Sciatic nerve (tissue), 2 donors: ENCODE measurements at places on chromosomes 6 and 20.

DNA sequence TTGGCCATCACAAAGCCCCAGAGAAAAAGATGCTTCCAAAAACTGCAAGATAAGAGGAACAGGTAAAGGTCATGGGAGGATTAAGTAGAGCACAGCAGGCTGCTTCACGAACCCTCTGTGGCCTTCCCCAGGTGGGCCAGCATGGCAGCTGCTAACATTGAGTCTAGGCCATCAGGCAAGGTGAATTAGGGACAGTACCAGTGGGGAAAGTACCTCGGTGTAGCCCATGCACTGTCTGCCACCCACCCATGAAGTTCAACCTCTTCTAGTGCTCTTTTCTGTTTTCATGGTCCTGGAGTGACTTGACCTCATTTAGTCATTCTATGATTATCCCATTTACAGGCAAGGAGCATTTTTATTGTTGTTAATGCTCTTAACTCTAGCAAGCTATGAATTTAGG lies 108.6 kb upstream of the DUSP22 start:
- DNase-seq: no peak

DNA sequence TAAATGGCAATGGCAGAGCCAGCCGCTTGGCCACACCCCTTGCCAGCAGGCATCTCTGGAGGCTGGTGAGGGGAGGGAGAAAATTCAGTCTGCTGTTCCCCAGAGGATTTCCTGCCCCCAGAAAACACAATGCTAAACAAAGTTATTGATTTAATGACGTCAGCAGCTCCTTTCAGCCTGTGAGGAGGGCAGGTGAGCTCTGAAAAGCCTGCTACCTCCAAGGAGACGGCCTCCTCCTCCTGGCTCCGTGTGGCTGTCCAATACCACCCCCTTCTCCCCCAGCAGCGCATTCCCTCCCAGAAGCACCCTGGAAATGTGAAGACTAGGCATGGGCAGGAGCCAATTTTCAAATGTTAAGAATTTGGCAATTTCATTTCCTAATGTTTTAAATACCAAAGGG lies 393.1 kb downstream of the ZFAND3 start:
- DNase-seq: peak; percentile 66

- DNase-seq: no peak
Observed at GRCh38 chr6:26199773-26200764, 112.8 kb downstream of the HFE start.

GRCh38 chr20:50409495-50409894 lies 100.7 kb upstream of the PTPN1 start:
- DNase-seq: no peak

- no peak for DNase-seq
Observed at GRCh38 chr20:49859807-49860206, 47.2 kb downstream of the SLC9A8 start.

GRCh38 chr6:99014061-99014460 lies 66.3 kb upstream of the FBXL4 start:
- DNase-seq: no peak

DNA sequence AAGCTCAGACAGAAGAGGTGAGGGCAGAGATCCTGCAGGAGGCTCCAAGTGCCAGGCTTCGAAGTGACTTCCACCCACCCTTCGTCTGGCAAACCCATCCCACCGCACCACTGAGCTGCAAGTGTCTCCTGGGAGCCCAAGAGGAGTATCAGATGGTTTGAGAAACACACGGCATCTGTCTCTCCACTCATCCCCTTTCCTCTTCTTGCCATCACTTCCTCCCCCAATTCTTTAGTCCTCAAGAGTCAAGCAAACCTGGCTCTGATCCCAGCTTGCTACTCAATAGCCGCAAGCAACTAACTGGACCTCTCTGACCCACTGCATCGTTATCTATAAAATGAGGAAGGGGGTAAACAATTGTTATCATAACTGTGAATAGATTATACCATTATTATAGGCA lies 142.1 kb downstream of the BMP7 start:
- no peak for DNase-seq

- peak; percentile 65 for DNase-seq
Observed at GRCh38 chr6:42929821-42930360, 611 bp downstream of the CNPY3 start.

- no peak for DNase-seq
Observed at GRCh38 chr6:20997143-20997769, 463.0 kb downstream of the CDKAL1 start.

- no peak for DNase-seq
Observed at GRCh38 chr6:28588666-28589065, 63.0 kb downstream of the GPX5 start.

DNA sequence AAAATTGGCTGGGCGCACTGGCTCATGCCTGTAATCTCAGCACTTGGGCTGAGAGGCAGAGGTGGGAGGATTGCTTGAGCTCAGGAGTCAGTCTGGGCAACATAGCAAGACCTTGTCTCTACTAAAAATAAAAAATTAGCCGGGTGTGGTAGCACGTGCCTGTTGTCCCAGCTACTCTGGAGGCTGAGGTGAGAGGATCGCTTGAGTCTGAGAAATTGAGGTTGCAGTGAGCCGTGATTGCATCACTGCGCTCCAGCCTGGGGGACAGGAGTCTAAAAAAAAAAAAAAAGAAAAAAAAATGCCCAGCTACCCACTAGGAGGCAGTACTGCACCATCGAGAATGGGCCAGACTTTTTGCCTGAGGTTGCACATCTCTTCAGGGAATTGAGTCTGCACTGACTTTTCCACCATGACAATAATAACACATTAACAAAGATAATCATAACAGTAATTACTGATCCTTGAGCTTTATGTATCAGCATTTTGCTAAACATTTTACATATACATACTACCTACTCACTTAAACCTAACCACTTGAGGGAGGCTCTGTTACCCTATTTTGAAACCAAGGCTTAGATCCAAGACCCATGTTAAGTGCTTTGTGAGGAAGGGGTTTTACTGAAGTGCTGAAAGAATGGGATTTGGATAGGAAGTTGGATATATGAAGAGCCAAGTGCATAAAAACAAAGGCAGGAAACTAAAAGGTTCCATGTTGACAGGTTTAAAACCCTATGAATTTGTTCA lies 21.0 kb downstream of the SRSF3 start:
- peak; percentile 57 for DNase-seq

GRCh38 chr6:44439270-44440045 lies 52.0 kb downstream of the CDC5L start:
- DNase-seq: no peak

DNA sequence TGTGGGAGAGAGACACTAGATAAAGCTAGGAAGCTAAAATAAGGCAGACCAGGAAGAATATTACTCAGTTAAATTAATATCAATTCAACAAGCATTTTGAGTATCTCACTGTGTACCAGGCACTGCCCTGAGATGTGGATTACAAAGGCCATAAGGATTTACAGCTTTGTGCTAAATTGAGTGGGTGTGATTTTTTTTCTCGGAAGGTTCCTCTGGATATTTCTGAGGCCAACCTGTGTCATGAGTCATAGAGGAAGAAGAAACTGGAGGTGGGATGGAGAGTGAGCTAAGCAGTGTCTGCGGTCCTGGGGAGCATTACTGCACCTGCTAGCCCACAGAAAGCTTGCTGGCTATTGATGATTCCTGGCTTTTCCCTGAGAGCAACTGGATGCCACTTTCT lies 135.2 kb downstream of the RFPL4B start:
- no peak for DNase-seq

DNA sequence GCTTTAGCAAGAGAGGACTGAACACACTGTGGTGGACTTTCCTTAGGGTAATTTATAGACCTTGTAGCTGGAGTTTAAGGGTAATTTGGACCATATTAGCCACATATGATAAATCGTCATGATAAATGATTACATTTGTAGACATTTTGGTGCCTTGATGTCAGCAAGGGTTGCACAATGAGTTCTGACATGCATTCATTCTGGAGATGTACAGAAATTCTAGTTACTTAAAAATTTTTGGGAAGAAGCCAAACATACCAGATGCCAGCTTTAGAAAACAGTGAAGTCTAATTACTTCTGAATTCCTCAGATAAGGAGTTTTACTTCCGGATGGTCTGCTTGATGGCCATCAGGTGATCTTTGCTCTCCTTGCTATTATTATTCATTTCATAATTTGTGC lies 653.1 kb downstream of the TBC1D32 start:
- no peak for DNase-seq

- DNase-seq: no peak
Observed at GRCh38 chr6:118903138-118903537, 9.2 kb downstream of the ASF1A start.

GRCh38 chr6:109747221-109747620 lies 56.1 kb downstream of the FIG4 start:
- no peak for DNase-seq

DNA sequence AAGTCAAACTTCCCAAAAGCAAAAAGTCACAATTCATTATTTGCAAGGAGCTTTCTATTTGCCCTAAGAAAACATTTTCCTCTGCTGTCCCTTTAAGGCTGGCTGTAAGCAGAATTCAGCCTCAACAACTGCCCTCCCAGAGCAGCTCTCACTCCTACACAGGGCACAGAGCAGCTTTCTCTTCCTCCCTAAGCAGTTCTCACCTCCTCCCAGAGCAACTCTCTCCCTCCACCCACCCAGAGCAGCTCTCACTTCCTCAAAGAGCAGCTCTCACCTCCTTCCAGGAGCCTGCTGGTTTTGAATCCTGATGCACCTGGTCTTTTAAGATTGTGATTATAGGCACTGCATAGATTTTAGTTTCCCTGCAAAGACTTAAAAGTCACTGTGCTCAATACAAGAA lies 120.6 kb upstream of the TMEM181 start:
- DNase-seq: no peak

GRCh38 chr6:167722634-167723309 lies 103.9 kb upstream of the AFDN start:
- DNase-seq: no peak

GRCh38 chr20:5668529-5668868 lies 81.7 kb upstream of the SHLD1 start:
- DNase-seq: no peak

DNA sequence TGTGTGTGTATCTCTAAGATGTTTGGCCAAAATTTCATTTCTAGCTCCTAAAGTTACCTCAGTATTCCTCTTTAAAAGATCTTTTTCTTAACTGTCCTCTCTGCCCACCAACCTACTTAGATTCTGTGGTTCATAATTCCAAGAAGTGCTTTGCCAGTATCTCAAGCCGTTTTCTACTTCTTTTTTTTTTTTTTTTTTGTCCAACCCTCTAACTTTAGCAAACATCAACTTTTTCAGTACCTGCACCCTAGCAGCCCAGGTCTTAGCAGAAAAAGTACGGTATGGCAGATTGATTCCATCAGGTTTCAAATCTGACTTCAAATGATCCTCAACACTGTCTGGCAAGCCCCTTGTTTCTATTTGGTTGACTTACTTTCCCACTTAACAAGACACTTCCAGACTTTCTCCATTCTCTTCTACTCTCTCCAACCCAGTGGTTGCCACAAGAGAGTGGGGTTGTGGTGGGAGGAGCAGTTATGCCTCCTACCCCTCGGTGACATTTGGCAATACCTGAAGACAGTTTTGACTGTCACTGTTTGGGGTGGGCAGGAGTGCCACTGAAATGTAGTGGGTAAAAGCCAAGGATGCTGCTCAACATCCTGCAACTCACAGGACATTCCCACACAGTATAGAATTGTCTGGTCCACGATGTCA lies 10.8 kb upstream of the MAN1A1 start:
- no peak for DNase-seq

DNA sequence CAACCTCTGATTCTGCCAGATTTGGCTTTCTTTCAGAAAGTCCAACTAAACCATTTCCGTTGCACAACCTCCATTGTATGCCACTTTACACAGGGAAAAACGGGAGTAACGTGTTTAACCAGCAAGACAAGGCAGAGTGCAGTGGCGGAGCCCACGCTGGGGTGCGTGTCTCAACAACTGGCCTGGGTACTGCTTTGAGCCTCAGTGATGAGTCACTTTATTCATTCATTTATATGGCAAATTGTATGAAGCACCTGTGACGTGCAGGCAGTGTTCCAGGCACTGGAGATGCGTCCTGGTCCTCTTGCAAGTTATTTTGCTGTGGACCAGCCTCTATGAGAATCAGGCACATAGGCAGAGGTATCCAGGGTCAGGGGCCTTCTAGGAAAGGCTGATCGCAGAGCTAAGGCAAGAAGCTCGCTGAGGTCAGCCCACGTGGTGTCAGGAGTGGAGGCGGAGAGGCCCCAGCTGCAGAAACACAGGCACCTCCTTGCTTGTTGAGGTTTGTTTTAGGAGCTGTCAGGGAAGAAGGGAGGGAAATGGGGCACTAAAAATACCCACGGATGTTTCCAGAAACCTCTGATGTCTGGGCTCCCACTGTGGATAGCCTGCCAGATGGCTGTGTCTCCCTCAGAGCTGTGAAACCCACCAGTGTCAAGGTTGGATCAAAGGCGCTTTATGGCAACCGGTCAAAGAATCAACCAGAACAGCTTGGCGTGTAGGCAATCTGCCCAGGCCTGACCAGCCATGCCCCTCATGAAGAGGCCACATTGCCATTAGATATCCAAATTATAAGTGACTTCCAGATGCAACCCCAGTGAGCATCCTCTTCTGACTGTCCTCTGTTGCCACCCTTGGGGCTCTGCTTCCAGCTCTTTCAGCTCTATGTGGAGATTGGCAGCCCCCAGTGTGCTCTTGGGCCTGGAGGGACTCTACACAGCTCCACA lies 157.2 kb downstream of the CD83 start:
- DNase-seq: no peak

DNA sequence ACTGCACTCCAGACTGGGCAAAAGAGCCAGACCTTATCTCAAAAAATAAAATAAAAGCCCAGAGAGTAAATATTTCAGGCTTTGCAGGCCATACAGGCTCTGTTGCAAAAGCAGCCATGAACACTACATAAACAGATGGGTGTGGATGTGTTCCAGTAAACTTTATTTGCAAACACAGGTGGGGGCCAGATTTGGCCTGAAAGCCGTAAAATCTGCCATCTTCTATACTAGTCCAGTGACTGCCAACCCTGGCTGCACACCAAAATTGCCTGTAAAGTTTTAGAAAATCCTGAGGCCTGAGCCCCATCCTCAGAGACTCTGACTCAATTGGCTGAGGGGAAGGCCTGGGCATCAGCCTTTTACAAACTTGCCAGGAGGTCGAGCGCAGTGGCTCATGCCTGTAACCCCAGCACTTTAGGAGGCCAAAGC lies 103.6 kb downstream of the ZMYND8 start:
- no peak for DNase-seq

GRCh38 chr6:25389471-25389870 lies 110.3 kb downstream of the CARMIL1 start:
- DNase-seq: no peak

DNA sequence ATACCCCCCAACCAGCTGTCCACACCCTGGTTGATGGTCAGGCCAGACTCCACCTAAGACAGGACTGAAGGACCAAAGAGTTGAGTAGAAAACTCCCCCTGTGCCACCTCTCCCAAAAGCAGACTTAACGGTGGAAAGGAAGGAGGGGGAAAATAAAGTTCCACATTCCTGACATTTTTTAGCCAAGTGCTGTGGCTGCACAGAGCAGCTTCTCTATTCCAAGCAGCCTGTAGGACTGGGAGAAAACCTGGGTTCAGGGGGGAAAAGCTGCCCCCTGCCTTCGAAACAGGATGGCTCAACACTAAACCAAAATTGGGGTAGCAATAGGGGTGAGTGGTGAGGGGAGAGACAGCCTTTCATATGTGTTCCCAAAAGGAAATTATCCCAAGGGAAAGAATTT lies 3.6 kb downstream of the TRAM2 start:
- no peak for DNase-seq
